ENCODE measurements at places on chromosomes 5 and 9. TPM values are rescaled to one million over a fixed set of nuclear protein-coding genes. Genes with fewer than 3 reads are reported as not detected.

DNA sequence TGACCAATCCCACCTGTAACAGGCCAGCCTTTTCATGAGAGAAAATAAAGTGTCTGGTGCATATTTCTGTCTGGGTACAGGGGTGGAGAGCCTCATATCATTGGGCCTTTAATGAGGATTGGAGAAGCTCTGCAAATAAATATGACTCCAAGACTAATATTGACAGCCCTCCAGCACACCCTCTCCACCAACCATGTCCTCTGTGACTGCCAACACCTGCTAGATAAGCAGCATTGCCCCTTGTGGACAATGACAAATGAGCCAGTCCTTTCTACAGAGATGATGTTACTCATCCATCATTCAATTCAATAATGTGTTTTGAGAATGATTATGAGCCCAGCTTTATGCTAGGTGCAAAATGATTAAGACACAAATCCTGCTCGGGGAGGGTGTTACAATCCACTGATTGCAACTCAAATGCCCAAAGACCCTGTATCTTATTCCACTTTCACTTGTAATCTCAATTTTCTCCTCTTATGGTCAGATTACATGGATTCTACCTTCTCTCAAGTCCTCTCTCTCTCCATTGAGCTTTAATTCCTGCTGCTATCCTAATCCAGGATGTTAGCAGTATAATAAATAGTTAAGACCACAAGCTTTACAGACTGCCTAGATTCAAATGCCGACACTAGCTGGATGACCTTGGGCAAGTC, 2.1 kb upstream of the GFRA3 start:
- no peak for DNase-seq
- no peak overlapping the region for H3K27ac ChIP-seq
- H3K4me1 ChIP-seq, result peaks cover 2% of the 10 kb centered on the region
- H3K4me3 ChIP-seq, result no peak overlapping the region
- H3K27me3 ChIP-seq, result peaks cover 14% of the 10 kb centered on the region

DNA sequence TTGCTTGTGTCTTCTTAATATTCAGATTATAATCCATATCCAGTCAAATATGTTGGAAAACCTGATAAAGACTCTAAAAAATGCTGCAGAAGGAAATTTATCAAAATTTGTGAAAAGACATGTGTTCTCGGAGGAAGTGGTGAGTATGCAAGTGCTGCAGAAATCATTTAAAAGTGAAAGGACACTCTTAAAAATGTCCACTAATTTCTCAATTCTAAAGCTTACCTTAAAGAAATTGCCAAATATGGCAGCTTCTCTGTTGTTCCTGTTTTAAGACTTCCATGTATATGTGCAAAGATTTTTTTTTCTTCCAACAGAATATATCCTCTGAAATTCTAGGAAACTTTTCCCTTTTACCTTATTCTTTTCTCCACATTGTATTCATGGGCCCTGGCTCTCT, 32.4 kb downstream of the PTCD2 start:
- H3K4me3 ChIP-seq, result no peak overlapping the region
- no peak for DNase-seq
- H3K36me3 ChIP-seq, result no peaks in the 10 kb centered on the region

DNA sequence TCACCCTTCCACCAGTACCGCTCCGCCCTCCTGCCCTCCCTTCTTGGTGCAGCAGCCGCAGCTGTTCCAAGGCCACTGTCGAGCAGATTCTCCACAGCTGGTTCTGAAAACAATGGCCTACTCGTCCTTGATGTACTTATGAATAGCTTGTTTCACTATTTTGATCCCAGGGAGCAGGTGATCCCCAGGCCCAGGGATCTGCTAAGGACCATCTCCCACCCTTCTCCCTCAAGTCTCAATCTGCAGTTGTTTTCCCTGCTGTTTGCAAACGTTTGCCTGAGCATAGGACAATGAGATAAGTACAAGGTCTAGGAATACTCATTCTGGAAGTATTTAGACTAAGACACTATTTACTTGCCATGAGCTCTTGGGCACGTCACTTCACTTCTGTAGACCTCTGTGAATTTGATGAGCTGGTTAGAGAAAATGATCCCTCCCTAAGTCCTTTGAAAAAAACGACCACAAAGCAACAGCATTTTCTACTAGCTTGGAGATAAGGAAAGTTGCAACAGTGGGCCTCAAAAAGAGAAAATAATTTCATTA, 1.8 kb downstream of the LURAP1L start:
- no peak for DNase-seq
- peak overlapping the region; percentile 90 for H3K4me3 ChIP-seq
- peak overlapping the region; percentile 88 for H3K27ac ChIP-seq
- H3K27me3 ChIP-seq, result no peaks in the 10 kb centered on the region
- peaks cover 8% of the 10 kb centered on the region for H3K4me1 ChIP-seq

DNA sequence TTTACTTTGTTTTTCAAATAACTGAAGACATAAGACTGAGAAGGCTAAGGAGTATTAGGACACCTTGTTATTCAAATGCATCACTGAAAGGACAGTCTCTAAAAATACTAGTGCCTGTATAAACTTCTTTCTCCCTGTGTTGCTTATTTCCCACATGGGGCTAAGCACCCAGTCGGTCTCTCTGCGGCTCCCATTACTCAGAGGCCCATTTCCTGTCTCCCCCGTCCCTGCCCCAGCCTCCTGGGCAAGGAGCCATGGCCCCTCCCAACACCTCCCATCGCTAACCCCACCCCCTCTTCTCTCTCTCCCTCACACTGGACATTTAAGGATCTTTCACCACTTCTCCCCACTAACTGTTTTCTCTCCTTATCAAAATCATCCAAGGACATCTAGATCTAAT, 81.9 kb downstream of the EBF1 start:
- H3K27ac ChIP-seq, result peak overlapping the region; percentile 42
- DNase-seq, result peak; percentile 87
- H3K27me3 ChIP-seq, result no peaks in the 10 kb centered on the region
- H3K36me3 ChIP-seq, result no peaks in the 10 kb centered on the region
- H3K4me3 ChIP-seq, result no peak overlapping the region

GRCh38 chr5:131378721-131379541, 115.1 kb downstream of the CDC42SE2 start:
- no peak overlapping the region for H3K4me3 ChIP-seq
- peaks cover 23% of the 10 kb centered on the region for H3K4me1 ChIP-seq
- no peak for DNase-seq
- H3K27ac ChIP-seq, result peak overlapping the region; percentile 79
- H3K36me3 ChIP-seq, result no peaks in the 10 kb centered on the region
- no peaks in the 10 kb centered on the region for H3K27me3 ChIP-seq

DNA sequence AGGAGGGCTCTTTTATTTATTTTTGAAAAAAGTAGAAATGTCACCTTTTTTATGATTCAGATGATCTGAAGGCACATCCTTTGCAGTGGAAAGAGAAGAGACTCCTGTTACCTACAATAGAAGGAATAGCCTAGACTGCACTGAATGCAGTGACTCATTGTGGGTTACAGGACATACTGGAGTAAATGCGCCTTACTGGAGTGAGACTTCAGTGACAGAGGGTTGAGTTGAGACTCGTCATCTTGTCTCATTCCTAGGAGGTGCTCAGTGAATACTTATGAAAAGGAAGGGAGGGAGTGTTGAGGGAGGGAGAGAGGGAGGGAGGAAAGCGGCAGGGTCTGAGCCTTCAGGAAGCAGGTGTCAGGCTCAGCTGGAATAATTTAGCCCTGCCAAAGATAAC, 25.2 kb downstream of the ANKRA2 start:
- peak; percentile 80 for DNase-seq
- H3K27ac ChIP-seq, result no peak overlapping the region
- no peaks in the 10 kb centered on the region for H3K36me3 ChIP-seq
- peaks cover 1% of the 10 kb centered on the region for H3K27me3 ChIP-seq

DNA sequence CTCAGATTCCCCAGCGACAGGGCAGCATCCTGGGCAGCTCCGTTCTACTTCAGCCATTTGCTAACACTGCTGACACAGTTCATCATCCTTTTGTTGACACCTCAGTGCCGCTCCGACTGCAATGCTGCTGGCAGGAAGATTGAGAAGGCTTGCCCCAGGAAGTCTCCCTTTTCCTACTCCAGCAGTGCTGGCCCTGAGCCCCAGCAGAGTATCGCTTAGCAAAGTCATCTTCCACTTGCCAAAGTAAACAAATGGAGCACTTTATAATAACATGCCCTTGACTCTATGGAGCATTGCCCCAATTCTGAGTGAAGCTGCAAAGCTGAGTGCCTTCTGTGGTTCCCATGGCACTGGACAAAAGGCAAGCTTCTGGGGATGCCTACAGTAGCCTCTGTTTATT, 32.2 kb downstream of the PRLR start:
- H3K27ac ChIP-seq, result no peak overlapping the region
- no peak for DNase-seq
- H3K4me3 ChIP-seq, result no peak overlapping the region
- no peaks in the 10 kb centered on the region for H3K36me3 ChIP-seq
- peaks cover 14% of the 10 kb centered on the region for H3K4me1 ChIP-seq

The MARCHF3 gene
- 3.5 TPM for total RNA-seq

The MYORG gene
- 0.88 TPM for total RNA-seq

The TLX3 gene
- total RNA-seq, result not detected

The NPR3 gene
- 92.3 TPM for total RNA-seq

All from osteoblast (primary cell).